Esophagus squamous epithelium (tissue), 5 donors: ENCODE measurements at places on chromosomes 12 and 14.

DNA sequence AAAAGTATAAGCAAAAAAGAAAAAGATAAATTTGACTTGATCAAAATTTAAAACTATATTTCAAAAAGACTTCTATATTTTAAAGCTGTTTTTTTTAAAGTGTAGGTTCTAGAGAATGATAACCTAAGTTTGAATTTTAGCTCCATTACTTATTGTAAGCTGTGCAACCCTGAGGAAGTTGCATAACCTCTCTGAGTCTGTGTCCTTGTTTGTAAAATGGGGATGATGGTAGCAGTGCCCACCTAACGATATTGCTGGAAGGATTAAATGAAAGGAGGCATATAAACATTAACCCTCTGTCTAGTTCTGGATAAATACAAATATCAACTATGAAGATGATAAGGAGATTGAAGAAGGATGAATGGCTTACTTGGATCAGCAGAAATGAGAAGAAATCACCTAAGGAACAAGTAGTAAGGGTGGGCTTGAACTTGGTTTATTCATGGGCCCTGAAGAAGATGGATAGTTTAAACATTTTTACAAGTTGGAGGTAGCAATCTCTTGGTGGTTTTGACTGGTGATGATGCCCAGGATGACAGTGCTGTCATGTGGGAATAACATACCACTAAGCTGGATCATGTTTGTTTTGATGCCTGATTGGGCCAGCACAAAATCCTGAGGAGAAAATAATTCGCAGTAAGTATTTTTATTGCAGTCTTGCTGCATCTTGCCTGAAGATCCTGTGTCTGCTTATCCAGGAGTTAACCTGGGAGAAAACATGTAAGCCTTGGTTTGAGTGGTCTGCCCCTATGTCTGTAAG is 35.0 kb downstream of the TXNRD1 start:
- DNase-seq, result no peak

DNA sequence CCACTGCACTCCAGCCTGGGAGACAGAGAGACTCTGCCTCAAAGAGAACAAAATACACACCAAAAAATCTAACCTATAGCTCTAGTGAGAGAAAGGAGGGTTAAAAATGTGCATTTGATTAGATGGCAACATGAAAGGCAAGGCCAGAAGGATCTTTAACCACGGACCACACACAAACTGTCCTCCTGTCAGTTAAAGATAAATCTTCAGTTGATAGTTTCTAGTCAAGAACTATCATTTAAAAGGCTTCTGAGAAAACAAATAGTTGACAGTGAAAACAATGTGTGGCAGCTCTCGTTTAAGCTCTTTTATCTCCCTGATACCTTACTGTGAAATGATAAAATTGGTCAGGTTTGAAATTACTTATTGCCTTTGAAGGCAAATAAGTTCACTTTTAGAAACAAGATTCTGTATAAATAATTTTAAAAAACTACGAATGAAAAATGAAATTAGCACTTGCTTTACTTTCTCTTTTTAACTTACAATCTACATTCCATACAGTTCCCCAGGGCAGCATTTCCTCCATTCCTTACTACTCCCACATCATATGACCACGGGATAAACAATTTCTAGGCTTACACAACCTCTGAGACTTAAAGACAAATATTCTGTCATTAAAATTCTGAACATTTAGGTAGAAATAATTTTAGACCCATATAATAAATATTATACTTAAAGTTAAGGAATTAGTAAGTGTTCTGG is 71.4 kb upstream of the GNPNAT1 start:
- DNase-seq, result no peak

DNA sequence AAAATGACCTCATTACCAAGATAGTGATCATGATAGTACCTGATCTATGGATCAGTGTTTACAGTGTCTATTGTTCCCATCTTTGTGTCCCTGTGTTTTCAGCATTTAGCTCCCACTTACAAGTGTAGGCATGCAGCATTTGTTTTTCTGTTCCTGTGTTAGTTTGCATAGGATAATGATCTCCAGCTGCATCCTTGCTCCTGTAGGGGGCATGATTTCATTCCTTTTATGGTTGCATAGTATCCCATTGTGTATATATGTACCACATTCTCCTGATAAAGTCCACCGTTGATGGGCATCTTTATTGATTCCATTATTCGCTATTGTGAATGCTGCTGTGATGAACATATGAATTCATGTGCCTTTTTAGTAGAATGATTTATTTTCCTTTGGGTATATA is 215.4 kb upstream of the NAV3 start:
- DNase-seq, result no peak

GRCh38 chr14:95774265-95775160 is 60.6 kb upstream of the TCL1A start:
- DNase-seq, result no peak

- DNase-seq, result no peak
Measured at GRCh38 chr12:57936513-57936883, 4.9 kb upstream of the ATP23 start.

DNA sequence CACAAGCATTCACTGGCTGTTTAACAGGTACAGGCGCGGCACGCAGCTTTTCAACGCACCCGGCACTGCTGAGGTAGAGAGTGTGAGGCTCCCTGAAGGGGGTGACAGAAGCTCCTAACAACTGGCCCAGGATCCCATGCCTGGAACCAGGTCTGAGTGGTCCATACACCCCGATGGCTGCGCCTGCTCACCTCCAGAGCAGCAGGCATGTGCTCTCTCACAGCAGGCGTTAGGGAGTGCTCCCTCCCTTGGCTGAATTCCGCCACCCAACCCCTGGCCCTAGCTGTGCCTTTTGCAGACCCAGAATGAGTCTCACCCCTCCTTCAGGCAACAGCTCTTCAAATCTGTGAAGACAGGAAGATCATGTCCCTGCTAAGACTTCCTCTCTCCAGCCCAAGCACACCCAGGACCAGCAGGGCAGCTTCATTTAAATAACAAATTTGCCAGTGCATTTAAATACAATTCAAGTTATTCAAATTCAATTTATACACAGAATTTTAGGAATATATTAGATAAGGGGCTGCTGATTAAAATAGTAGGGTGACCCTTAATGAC is 86.0 kb downstream of the SETD3 start:
- no peak for DNase-seq

DNA sequence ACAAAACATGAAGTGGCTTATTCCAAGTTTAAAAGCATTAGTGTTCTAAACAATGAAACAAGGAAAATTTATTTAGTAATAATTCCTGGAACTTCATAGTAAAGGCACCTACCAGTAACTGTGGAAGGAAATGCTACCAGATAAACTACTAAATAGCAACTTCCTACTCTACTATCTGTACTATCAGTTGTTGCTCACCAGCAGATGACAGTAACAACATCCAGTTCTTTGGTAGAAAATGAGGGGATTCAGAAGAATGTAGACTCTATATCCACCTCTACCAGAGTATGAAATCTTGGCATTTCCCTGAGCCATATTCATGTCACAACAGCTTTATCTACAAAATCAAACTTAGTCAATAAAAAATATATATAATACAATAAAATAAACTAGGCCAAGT is 3.1 kb downstream of the ENTPD5 start:
- no peak for DNase-seq

- DNase-seq, result no peak
Measured at GRCh38 chr12:131487388-131488124, 223.3 kb upstream of the SFSWAP start.

GRCh38 chr12:90060031-90060430 is 351.4 kb upstream of the ATP2B1 start:
- DNase-seq, result no peak

GRCh38 chr14:75291331-75291730 is 12.7 kb downstream of the FOS start:
- no peak for DNase-seq

DNA sequence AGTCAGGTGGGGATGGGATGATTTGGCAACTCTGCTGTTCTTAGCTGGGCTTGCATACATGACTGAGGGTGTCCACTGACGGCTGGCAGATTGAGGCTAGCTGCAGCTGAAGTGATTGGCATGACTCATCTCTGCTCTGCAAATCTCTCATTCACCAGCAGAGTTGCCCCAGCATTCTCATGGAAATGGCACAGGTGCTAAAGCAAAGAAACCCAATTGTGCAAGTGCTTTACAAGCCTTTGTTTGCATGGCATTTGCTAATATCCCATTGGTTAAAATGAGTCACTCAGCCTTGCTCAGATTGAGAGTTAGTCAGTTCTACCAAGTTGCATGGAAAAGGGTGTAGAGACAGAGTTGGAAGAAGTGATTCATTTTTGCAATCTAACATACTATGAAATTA is 389.7 kb upstream of the FAR2 start:
- DNase-seq, result no peak

GRCh38 chr12:20055856-20056255 is 312.5 kb upstream of the PDE3A start:
- DNase-seq, result no peak

DNA sequence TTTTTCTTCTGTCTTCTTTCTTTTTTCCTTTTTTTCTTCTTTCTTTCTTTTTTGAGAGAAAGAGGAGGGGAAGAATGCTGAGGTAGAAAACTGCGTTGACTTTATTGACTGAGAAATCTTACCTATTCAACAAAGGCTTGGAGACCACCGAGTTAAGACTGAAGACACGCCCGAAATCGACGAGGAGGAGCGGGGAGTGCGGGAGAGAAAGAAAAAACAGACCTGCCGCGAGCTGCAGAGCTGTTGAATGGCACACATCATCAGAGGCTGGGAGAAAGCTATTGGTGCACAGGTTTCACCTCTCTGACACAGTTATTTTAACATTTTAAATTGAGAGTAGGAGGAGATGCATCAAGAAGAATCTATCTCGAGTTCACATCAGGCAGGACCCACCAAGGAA is 5.1 kb downstream of the ASCL1 start:
- no peak for DNase-seq

DNA sequence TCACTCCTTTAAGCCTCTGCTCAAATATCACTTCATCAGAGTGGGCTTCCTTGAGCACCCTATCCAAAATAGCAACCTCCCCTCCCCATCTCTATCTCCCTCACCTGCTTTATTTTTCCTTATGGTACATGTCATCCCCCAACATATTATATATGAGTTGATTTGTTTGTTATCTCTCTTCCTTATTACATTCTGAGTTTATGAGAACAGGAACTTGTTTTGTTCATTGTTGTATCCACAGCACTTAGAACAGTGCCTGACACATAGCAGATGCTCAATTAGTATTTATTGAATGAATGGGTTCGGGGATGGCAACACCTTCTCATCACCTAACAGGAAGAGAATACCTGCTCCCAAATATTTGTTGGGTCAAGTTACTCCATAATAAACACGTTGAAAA is 24.6 kb upstream of the SMOC1 start:
- no peak for DNase-seq

DNA sequence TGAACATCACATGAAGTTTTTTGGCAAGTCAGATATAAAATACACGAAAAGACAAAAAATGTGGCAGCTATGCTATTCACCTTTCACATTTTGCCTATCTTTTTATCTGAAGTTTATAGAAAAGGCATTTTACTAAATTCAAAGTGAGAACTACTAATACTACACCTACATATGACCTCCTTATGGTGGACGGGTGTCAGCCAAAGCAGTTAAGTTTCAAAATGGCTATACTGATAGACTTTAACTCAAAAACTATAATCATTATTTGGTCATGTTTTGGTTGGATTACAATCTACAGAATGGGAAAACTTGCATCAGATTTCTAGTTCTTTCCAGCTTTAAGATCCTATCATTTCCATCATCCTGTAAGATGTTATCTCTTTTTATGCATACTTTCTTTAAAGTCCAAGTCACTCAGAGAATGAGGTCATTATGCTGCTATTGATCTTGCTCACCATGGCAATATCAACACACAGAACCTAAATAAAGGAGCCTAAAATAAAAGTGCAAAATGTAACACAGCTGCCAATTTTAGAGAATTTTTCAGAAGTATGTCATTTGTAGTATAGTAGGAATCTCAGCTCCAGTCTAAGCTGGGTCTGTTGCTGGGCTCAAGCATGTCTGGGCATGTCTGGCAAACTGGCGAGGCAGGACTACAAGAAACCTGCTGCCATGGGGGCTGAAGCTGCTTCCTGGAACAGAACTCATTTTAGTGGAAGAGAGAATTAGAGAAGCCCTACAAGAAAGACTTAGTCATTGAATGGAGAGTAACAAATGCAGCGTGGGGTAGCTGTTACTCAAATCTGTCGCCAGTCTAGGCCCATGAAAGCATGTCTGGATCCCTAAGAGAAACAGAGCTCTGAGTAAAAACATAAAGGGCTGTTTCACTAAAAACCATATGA is 7.6 kb upstream of the AEBP2 start:
- DNase-seq, result no peak

- no peak for DNase-seq
Measured at GRCh38 chr12:110251381-110251780, 29.7 kb upstream of the ATP2A2 start.

- DNase-seq, result no peak
Measured at GRCh38 chr12:125689576-125690410, 624.6 kb downstream of the AACS start.

DNA sequence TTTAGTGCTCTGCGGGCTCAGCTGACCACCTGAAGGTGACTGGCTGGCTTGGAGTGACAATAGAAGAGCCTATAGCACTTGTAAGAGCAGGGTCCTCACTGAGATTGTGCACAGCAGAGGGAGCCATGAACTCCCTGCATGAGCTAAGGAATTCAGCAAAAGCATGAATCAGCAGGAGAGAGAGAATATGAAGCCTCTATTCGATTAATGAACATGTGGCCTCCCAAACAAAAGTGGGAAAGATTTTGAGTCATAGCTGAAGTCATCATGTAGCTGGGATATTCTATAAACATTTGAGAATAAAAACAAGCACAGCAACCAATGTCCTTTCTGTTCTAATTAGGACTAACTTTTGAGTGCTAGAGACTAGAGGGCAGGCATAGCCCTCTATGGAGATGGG is 626.6 kb downstream of the DIO2 start:
- no peak for DNase-seq

- no peak for DNase-seq
Measured at GRCh38 chr12:49109641-49110463, 795 bp downstream of the LMBR1L start.

DNA sequence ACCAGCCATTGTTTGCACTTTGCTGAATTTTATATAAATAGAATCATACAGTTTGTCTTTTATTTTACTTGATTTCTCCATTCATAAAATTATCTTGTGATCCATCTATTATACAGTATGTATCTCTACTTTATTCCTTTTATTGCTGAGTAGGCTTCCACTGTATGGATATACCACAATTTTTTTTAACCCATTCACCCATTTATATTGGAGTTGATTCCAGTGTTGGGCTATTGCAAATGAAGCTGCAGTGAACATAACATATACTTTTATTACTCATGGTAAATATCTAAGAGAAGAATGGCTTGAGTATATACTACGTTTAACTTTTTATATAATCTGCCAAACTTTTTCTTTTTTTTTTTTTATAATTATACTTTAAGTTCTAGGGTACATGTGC is 463.6 kb downstream of the ETNK1 start:
- DNase-seq, result no peak

GRCh38 chr12:109697270-109697553 is 16.4 kb upstream of the FAM222A start:
- no peak for DNase-seq
